ENCODE measurements at places on chromosomes 1 and 21. TPM values are rescaled to one million over a fixed set of nuclear protein-coding genes. Genes with fewer than 3 reads are reported as not detected.

GRCh38 chr1:27589841-27590426, 14.0 kb downstream of the AHDC1 start:
- no peak overlapping the region for H3K4me3 ChIP-seq
- H3K36me3 ChIP-seq: peaks cover 8% of the 10 kb centered on the region
- H3K27me3 ChIP-seq: no peaks in the 10 kb centered on the region
- peaks cover 37% of the 10 kb centered on the region for H3K4me1 ChIP-seq
- no peak for DNase-seq
- H3K27ac ChIP-seq: peak overlapping the region; percentile 6

DNA sequence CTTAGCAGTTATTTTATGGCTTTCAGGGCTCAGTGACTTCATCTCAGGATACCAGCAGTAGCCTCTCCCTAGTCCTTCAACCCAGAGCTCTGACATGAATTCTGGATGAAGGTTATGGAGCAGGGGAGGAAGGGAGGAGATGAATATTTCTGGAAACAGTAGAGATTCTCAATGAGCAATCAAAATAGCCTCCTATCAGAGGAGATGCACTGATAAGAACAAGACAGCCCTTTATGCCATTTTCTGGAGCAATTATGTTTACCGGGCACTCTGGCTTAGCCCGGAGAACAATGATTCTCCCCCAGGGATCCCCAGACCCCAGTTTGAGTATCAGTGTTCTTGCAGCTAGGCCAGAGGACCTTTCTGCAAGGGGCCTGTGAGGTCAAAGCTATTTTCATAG, 37.9 kb upstream of the EDARADD start:
- no peaks in the 10 kb centered on the region for H3K27me3 ChIP-seq
- H3K27ac ChIP-seq: no peak overlapping the region
- H3K4me3 ChIP-seq: no peak overlapping the region
- H3K4me1 ChIP-seq: no peaks in the 10 kb centered on the region
- no peaks in the 10 kb centered on the region for H3K36me3 ChIP-seq

DNA sequence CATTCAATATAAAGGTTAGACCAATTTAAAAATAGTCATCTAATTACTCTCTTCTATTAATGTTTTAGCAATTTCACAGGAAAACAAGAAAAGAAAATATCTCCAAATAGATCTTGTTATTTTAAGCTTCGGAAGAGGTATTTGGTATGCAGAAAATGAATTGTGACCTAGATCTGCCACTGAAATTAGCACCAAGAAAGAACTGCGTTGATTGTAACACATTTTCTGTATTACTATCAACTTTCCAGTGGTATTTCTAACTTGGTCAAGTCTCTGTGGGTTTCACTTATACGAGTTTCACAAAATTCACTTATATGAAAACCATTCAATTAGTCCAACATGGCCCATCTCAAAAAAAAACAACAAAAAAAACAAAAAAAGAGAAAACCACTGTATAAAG, 11.8 kb downstream of the RSBN1 start:
- no peak for DNase-seq
- H3K27ac ChIP-seq: no peak overlapping the region
- no peak overlapping the region for H3K4me3 ChIP-seq
- H3K27me3 ChIP-seq: no peaks in the 10 kb centered on the region

DNA sequence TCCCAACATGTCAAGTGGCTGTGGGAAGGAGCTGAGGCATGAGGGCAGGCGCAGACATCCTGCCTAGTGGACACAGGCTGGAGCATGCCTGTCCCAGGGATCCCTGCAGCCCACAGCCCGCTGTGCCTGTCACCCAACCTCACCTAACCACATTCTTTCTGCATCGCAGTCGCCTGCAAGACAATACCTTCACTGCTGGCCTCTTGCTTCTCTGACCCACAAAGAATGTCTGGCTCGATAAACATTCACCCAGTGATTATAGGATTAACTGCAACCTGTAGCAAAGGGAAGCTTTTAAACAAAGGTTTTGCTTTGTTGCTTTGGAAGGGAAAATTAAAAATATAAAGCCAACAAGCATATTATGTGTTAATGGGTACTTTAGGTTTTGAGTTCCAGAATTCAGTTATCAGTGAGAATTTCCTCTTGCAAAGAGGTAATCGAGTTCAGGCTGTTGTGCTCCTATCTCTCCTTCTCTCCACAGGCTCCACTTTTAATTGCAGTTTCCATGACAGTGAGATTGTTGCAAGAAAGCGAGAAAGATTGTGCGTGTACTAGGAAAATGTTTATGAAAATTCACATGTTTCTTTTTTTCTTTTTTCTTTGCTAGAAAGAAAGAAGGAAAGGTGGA, 40.0 kb upstream of the ZNF648 start:
- H3K27me3 ChIP-seq: no peaks in the 10 kb centered on the region
- peak overlapping the region; percentile 26 for H3K4me3 ChIP-seq
- H3K4me1 ChIP-seq: peaks cover 24% of the 10 kb centered on the region
- H3K27ac ChIP-seq: no peak overlapping the region

- no peaks in the 10 kb centered on the region for H3K27me3 ChIP-seq
- H3K27ac ChIP-seq: no peak overlapping the region
- no peaks in the 10 kb centered on the region for H3K36me3 ChIP-seq
- H3K4me1 ChIP-seq: no peaks in the 10 kb centered on the region
These were observed 485.4 kb downstream of the AMY1C start for GRCh38 chr1:104235141-104235540.

DNA sequence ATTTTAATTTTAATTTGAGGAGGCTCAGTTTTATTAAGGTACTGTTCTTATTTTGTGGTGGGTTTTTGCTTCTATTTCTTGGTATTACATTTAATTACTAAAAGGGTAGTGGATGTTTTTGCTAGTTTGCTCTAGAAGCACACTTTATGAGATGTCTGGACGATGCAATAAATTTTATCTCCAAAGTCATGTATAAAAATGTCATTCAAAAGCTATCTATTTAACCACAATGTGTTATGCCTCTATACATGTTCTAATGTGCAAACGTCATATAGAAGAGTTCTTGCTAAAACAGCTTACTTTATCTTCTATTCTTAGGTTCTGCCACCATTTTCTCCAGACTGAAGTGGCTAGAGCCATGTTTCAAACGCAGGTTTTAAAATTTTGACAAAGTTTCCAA, 12.9 kb upstream of the MPC2 start:
- no peak overlapping the region for H3K27ac ChIP-seq
- H3K4me3 ChIP-seq: no peak overlapping the region
- no peaks in the 10 kb centered on the region for H3K27me3 ChIP-seq
- H3K36me3 ChIP-seq: peaks cover 6% of the 10 kb centered on the region

DNA sequence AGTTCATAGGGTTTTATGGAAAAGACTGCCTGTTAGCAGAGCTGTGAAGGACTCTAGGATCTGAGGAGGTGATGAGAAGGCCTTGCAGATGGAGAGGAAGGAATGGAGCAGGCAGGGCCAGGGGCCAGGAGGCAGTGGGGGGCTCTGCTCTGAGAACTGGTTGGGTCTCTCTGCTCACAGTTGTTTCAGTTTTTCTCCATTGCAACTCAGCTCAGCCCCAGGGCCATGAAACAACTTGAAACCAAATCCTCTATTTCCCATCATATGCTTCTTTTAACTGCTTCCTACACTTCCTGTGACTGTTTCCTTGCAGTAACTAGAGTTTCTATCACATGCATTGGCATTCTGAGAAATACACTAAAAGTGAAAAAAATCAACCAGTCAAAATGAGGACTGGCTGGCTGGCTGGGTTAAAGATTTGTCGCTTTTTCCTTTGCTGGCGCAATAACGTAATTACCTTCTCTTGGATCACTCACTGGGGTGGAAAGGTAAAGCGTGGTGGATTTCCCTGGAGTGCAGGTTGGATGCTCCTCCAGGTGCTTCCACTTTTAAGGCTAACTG, 172.0 kb downstream of the CDC7 start:
- DNase-seq: no peak
- H3K4me1 ChIP-seq: no peaks in the 10 kb centered on the region
- H3K4me3 ChIP-seq: no peak overlapping the region
- no peaks in the 10 kb centered on the region for H3K36me3 ChIP-seq
- H3K27ac ChIP-seq: no peak overlapping the region
- H3K27me3 ChIP-seq: no peaks in the 10 kb centered on the region

DNA sequence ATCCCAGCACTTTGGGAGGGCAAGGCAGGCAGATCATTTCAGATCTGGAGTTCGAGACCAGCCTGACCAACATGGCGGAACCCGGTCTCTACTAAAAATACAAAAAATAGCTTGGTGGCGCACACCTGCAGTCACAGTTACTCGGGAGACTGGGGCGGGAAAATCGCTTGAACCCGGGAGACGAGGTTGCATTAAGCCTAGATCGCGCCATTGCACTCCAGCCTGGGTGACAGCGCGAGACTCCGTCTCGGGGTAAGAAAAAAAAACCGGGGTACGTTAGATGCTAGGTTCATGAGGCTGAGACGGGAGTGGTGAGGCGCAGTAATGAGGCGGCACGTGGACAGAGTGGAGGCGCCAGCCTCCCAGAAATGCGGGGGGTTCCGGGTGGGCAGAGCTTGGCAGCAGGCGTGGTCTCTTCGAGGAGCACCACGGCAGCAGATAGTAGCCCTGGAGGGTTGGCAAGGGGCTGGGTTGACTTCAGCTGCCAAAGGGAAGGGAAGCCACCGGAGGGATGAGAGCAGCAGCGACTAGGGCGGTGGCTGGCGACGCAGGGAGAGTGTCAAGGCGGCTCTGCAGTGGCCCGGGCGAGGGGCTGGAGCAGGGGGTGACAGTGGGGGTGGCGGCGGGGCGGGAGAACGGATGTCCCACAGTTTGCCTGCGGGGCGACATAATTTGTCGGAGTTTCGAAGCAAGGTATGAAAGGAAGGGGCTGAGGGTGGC, 832 bp downstream of the MRPL20 start:
- H3K36me3 ChIP-seq: peaks cover 33% of the 10 kb centered on the region
- peak overlapping the region; percentile 76 for H3K27ac ChIP-seq
- H3K4me1 ChIP-seq: peaks cover 32% of the 10 kb centered on the region

DNA sequence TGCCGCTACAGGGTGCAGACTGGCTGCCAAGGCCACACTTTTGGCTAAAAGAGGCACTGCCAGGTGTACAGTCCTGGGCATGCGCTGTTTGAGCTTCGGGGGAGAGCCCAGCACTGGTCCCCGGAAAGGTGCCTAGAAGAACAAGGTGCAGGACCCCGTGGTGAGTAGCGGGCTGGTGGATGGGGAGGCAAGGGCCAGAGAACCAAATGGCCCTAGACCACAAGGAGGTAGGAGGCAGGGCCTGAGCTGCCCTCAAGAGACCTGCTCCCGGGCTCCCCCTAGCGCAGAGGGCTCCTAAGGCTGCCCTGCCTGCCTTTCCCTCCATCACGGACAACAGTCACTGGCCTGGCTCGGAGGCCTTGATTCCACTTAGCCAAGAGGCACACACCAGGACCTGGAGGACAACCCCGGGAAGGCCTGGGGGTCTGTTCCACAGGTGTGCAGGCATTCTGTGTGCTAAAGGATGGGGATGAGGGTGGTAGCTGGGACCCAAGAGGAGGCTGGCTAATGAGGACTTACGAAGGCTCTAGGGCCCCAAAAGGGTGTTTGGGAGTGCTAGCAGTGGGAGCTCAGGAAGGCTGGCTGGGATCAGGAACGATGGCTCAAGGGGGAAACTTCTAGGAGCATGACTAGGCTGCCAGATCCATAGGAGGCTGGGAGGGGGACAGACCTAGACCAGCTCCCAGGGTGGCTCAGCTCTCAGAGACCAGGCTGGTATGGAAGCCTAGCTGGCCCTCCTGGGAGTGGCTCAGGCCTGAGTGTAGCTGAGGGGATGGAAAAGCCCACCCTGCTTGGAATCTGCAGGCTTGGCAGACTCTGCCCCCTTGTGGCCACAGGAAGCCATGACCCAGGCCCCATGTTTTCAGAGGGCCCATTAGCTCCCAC, 742 bp downstream of the ARTN start:
- H3K4me1 ChIP-seq: peaks cover 68% of the 10 kb centered on the region
- peak overlapping the region; percentile 81 for H3K27ac ChIP-seq
- DNase-seq: no peak
- H3K4me3 ChIP-seq: peak overlapping the region; percentile 80

- peak overlapping the region; percentile 81 for H3K27ac ChIP-seq
- peaks cover 11% of the 10 kb centered on the region for H3K4me1 ChIP-seq
- H3K36me3 ChIP-seq: peaks cover 7% of the 10 kb centered on the region
- no peak overlapping the region for H3K4me3 ChIP-seq
- DNase-seq: peak; percentile 81
These were observed 20.8 kb downstream of the OBSCN start for GRCh38 chr1:228228601-228229074.

DNA sequence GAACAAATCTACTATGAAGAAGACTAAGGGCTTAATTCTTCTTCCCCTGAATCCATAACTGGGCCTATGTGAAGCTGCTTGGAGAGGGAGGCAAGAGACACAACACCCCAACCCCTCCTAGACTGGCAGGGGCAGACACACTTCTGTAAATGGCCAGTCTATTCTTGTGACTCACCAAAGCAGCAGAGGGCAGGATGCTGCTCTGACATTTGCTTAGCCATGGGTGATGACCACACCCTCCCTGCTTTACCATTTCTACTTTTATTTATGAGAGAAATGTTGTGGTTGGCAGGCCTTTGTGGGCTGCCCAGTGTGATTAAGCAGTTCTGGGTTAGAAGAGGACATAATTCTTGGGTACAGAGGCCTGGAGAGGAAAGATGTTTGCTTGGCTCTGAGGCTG, 189.8 kb upstream of the DPYD start:
- no peaks in the 10 kb centered on the region for H3K27me3 ChIP-seq
- no peak for DNase-seq
- no peak overlapping the region for H3K27ac ChIP-seq
- no peaks in the 10 kb centered on the region for H3K36me3 ChIP-seq
- H3K4me3 ChIP-seq: no peak overlapping the region

Gene A3GALT2
- not detected for polyA plus RNA-seq

Gene MPZ
- 0.45 TPM for polyA plus RNA-seq

Gene NHLH2
- polyA plus RNA-seq: 0.21 TPM

Gene NPPA
- polyA plus RNA-seq: not detected

Gene CHI3L1
- polyA plus RNA-seq: 0.11 TPM

Gene FLG2
- 0.15 TPM for polyA plus RNA-seq

Gene CFAP74
- polyA plus RNA-seq: not detected

Gene TGFB2
- 9.0 TPM for polyA plus RNA-seq

Gene LCE2A
- 0.12 TPM for polyA plus RNA-seq

Gene ERG
- 0.09 TPM for polyA plus RNA-seq

Gene BTBD8
- polyA plus RNA-seq: 0.76 TPM

Gene CCDC181
- not detected for polyA plus RNA-seq

Gene GPR161
- polyA plus RNA-seq: 9.1 TPM

Gene ASCL5
- not detected for polyA plus RNA-seq

Gene TCEA3
- polyA plus RNA-seq: 0.63 TPM

Gene TMEM61
- polyA plus RNA-seq: 1.0 TPM

Data from keratinocyte (primary cell).